ENCODE measurements at places on chromosomes 3 and 15.

DNA sequence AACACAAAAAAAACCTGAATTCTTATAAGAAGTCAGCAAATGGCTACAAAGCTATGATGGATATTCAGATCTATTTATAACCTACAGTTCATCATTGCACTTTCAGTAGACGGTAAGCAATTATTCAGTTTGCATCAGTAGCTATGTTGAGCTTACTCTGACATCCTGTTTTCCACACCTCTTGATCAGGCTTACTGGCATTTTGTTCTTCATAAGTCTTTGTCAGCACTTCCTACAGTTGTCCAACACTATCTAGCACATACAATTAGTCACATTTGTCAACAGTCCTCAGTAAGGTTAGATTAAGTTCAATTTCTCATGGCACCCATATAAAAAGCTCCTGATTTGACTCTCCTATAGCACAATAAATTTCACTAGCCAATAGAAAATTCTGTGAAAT, 71.2 kb upstream of the ST3GAL6 start:
- DNase-seq, result no peak

DNA sequence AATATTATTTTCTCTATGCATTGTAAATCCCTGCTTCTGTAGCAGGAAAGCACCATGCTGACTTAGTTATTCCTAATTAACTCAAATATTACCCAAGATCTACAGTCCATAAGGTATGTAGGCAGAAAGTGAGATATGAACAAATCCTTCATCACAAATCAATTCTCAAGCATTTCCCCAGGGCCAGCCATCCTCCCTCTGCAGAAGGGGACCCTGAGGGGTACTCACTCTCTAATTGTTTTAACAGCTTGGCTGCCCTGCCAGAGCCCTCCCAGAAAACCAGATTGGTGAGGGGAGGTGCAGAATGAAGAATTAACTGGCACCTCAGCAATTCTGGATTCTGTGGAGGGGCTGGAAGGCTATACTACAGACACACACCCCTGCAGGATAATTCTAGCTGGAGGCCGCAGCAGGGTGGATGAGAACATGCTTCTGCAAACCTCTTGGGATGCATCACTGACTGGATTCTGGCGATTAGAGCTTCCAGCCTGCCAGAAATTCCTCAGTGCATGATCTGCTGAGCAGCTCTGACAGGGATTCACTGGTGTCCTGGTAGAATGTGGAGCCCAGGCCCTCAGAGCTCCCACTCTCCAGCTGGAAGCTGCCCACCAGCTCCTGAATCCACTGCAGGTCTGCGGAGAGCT, 88.6 kb upstream of the HERC1 start:
- DNase-seq, result no peak

DNA sequence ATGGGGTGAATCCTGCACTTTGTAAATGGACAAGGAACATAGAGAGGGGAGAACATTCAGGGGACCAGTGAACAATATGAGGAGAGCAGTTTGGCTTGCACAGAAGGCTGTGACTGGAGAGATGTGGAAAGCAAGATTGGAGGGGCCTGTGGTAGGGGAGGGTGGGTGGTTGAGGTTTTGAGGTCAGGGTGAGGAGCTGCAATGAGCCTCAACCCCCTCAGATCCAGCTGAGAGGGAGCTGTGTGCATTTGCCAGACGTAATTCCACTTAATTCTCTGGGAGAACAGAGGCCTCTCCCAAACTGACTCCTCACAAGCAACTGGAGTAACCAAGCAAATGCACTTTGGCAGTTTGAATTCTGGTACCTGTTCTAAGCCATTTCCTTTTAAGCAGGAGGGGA, 253.1 kb upstream of the TRIM42 start:
- no peak for DNase-seq

DNA sequence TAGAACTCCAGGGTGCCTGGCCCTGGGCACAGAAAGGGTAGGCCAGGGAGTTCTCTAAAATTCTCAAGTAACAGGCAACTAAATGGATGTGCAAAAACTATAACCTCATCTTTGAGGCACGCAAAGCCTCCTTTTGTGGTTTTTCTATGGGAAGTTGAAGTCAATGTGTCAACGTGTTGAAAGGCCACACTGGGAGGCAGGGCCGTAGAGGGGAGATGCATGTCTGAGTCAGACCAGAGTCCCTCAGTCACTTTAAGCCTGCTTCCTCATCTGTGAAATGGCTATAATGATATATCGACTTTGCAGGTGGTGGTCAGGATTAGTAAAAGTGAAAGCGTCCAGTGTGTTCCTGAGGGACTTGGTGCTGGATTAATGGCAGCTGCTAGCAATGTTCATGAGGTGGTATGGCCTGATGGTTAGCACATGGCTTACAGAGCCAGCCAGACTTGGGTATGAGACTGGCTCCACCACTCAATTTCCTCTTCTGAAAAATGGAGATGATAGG, 17.0 kb downstream of the TGM5 start:
- no peak for DNase-seq

GRCh38 chr3:99418209-99418635, 220.2 kb upstream of the COL8A1 start:
- no peak for DNase-seq

GRCh38 chr15:40435710-40436089, 5.1 kb upstream of the BAHD1 start:
- no peak for DNase-seq

DNA sequence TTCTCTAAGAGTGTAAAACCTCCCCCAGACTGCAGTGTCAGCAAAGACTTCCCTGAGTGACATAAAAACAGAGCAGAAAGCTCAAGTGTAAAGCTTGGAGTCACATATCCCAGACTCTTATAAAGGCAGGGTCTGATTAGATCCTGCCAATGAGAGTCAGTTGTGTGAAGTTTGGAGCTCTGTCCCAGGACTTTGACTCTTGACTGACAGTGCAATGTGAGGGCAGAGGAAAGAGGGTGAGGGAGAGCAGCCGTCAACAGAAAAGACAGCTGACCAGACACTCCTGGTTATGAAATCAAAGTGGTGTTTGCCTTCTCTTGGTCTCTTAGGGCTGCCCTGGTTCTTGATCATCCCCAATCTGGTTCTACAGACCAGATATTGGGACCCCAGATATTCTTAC, 393.2 kb downstream of the ERC2 start:
- no peak for DNase-seq

GRCh38 chr3:49025005-49025792, 3.3 kb downstream of the NDUFAF3 start:
- DNase-seq, result no peak

GRCh38 chr15:53559364-53560277, 199.8 kb downstream of the WDR72 start:
- no peak for DNase-seq

DNA sequence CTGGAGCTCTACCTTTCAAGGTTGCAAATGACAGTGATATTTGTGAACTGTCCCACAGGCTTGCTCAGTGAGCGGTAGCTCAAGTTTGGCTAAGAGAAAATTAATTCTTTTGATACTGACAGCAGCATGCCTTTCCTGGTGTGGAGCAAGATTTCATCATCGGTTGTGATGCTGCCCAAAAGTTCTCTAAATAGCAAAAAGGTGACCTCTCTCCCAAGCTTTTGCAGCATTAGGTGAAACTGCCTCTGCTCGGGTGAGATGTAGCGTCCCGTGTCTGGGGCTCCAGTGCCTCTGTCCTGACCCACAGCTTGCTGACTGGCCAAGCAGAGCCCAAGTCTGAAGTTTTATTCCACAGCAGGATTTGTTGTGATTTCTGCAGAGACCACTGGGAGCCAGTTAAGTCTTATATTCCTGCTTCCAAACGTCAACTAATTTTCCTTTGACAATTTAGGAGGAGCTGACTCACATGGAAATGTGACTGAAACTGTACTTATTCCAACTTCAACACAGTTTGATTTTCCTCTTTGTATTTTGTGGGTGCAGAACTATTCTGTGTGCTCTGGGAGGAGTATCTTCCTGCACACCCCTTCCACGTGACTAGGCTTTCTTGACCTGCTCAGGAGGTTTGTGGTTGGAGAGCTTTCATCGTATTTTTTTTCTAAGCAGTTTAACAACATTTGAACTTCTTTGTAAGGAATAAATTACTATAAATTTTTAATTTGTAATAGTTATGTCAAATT, 5.9 kb downstream of the SYNM start:
- no peak for DNase-seq

DNA sequence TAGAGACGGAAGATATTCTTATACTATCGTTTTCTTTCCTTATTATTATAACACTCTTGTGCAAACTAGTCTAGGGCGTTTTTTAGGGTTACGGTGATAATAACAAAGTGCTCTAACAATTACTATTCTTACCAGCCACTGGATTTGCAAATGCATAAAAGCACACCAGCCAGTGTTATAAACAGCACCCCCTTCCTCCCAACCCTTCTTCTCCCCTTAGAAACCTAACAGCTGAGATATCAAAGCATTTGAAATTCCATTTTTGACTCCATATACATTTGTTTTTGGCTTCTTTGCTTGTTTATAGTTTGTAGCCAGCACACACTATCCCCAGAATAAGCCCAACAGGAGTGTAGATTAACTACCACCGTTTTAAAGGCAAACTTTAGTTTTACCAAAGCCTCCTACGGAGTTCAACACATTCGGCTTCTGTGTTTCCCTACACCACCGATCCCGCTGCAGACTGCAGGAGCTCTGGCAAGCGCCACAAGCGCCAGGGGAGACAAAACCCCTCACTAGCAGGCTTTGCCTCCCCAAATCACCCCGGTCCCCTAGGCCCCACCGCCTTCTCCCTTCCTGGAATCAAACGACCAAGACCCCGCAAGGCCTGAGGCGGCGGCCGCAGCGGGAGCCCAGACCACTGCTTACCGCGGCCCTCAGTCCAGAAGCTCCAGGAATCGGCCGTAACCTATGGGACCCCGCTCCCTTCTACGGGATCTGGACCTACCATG, 461 bp downstream of the COPB2 start:
- DNase-seq, result peak; percentile 15

- peak; percentile 95 for DNase-seq
Measured at GRCh38 chr3:65830948-65831732, 207.6 kb downstream of the MAGI1 start.

GRCh38 chr3:81497572-81498251, 263.7 kb downstream of the GBE1 start:
- DNase-seq, result no peak

GRCh38 chr3:169998668-169999131, 32.1 kb downstream of the SEC62 start:
- no peak for DNase-seq

DNA sequence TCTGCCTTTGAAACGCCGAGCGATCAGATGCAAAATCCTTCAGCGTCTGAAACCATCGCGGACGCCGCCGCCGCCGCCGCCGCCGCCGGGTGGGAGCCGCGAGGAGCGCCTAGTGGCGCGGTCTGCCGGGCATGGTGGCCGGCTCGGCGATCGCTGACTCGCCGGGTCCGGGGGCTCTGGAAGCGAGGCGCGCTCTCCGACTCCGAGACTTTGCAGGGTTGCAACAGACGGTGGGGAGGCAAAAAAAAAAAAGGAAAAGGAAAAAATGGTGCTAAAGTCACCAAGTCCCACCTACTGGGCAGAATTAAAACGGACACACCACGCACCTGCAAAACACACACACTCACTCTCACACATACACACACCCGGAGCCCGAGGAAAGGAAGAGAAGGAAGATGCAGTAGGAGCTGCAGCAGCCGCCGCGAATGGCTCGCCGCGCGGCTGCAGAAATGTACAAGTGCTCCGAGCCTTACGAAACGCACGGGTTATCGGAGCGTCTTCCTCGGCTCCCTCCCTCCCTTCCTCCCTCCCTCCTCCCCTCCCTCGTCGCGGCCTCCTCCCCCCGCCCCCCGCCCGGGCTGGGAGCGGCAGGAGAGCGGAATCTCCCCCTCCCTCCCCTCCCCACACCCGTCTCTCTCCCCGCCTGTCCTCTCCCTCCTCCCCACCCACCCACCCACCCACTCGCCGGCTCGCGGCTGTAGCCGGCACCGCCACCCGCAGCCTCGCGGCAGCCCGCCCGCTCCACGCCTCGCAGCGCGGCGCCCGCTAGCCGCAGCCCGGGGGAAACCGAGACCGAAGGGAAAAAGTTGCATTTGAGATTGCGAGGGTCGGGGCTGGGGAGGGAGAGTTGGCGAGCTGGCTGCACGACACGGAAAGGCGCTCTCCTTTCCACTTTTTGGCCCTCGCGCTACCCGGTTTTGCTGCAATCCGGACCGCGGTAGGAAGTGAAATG, at the start of gene NTRK3:
NTRK3 (minus strand) TSS at position 461 of the 952 bp plus-strand sequence. CDS start 586 bp downstream, outside the sequence.
- peak; percentile 35 for DNase-seq

DNA sequence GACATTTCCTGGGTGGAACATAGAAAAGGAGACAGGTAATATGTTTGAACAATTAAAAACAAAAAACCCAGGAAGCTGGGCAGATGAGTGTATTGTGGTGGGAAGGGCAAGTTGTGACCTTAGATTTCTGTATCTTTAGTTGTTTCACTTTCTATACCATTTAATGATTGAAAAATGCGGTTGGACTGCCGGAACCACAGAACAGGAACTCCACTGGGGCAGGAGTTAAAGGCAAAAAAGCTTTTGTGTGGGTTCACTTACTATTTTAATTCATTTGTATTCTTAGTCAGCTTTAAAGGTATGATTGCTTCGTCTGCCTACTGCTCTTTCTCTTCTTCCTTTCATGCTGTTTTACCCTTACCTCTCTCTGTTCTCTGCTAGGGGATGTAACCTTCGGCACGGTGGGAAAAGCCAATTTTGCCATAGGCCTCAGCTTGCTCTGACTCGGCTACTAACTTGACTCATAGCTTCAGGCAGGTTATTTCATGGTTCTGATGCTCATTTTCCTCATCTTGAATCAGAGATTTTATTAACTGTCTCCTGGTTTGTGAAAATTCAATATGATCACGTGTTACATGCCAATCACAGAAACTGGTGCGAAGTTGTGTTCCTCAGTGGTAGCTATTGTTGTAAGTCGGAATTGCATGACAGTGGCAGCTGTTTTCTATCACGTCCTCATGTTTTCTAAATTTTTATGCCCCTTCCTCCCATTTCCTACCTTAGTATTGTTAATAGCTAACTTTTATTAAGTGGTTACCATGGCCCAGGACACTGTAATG, 1.6 kb upstream of the MCTP2 start:
- no peak for DNase-seq

- DNase-seq, result no peak
Measured at GRCh38 chr3:14841836-14842235, 23.1 kb downstream of the FGD5 start.

- no peak for DNase-seq
Measured at GRCh38 chr15:63843901-63844317, 10.2 kb upstream of the HERC1 start.

All from pons (tissue), 1 donor.